ENCODE measurements at places on chromosomes 3 and 15.

GRCh38 chr15:46151786-46152185 is 517.0 kb downstream of the SQOR start:
- DNase-seq, result no peak

DNA sequence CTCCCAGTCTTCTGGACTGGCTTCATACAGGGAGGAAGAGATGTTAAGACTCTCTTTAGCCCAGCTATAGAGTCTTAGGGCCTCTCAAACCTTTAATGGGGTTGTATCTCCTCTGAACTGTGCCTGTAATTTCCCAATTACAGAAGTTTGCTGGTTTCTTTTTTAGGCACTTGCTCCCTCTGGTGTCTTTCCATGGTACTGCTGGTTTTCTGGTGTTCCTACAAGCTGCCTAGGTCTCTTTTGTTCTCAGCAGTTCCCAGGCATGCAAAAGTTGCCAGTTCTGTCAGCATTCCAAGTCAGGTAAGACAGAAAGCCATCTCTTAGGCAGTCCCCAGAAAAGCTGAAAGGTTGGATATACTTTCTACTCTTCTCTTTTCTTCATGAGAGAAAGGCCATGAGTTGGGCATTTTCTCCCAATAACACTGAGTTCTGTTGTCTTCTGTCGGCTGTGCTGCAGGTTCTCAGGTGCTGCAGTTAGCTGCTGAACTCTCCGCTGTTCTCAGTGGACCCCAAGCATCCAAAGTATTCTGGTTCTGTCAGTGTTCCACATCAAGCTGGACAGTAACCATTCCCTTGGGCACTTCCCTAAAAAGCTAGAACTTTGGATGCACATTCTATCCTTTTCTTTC is 54.4 kb upstream of the EHHADH start:
- no peak for DNase-seq

DNA sequence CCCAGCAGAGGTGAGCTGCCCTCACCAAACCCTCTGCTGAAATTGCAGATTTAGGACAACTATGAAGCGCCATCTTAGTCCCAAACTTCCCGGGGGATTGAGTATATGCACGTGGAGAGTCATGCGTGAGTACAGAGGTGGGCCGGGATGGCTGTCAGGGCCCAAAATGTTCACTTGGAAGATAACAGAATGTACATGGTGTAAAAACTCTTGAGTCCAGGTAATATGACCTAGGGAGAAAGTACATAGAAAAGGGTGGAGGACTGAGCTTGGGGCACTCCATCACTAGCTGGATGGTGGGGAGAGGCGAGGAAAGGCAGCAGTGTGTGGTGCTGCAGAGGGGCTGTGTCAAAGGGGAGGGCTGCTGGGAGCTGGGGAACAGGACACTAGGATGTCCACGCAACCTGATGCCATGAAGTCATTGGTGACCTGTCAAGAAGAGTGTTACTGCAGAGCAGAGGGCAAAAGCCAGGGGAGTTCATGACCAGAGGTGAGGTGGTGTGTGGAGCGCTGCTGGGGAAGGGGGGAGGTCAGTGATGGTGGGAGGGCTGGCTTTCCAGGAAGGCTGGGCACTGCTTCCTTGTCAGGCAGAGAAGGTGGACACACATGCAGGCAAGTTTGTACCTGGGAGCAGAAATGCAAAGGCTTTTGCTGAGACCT is 236.2 kb upstream of the LYSMD4 start:
- DNase-seq, result peak; percentile 5

DNA sequence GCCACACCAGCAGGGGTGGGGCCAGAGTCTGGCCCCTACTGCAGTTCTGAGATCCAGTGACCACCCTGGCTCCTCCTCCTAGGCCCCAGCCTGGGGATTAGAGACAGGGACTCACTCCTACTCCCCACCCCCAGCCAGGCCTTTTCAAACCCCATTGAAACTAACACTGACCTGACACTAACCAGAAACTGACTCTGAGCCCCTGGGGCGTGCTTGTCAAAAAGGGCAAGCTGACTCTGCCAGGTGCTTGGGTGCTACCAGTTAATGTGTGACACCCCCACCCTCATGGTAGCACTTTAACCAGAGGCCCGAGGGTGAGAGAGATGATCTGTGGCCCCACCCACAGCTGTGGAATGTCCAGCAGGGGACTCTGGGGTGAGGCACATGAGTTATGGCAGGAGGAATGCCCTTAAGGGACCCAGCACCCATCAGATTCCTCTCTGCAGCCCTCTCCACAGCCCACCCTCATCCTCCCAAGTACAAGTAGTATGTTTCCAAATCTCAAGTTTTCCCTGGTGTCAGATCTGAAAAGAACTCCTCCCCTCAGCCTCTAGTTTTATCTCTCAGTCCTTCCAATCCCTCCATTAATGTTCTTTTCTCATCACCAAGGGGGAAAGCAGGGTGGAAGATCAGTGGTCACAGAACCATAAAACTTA is 1.4 kb downstream of the PTH1R start:
- DNase-seq, result no peak

DNA sequence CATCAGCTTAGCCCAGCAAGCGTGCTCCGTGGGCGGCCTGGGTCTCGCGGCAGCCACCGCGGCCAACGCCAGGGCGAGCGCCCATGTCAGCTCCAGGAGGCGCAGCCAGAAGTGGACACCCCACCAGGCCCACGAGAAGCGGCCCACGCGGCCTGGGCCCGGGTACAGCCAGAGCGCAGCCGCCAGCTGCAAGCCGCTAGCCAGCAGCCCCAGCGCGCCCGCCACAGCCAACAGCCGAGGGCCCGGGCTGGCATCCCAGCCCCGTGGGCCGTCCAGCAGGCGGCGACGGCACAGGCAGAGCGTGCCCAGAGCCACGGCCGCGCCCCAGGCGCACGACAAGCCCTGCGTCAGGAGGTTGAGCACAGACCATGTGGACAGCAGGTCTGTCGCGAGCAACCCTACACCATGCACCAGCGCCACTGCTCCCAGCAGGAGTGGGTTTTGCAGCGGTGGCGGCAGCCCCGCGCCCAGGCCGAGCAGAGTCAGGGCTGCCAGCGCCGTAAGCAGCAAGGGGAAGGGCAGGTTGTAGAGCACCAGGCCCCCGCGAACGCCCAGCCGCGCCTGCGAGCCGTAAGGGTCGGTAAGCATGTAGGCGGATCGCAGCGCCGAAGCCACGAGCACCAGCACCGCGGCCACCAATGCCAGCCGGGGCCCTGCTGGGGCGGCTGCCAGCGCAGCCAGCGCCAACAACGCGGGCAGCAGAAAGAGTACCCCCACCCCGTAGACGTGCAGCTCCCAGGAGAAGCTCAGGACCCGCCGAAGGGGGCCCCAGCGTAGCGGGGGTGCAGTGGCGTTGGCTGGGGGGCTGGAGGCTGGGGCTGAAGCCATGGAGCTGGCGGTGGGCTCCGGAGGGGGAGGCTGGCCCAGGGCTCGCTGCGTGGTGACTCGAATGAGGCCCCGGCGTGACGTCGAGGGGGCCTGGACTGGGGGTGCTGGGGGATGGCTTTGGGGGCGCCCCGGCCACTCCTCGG is 4.9 kb downstream of the PRRT3 start:
- peak; percentile 78 for DNase-seq

- no peak for DNase-seq
These were observed 70.0 kb upstream of the HEG1 start for GRCh38 chr3:125125821-125126245.

GRCh38 chr3:184455991-184456390 is 76.1 kb downstream of the CHRD start:
- no peak for DNase-seq

DNA sequence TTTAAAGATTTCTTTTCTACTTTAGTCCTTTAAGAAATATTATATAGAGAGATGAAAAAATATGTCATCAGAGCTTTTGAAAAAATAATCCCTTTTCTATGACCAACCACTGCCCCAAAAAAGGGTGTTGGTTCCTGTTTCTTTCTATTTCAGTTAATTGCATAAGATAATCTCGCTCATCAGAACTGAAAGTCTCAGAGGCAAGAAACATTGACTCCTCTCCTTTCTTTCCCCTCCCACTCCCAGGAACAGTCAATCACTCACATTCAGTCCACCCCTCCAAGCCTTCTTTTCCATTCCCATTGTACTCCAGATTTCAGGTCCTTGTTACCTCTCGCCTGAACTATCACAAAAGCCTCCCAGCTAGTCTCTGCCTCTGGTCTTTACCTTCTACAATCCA is 153.7 kb upstream of the ABI3BP start:
- DNase-seq, result no peak

DNA sequence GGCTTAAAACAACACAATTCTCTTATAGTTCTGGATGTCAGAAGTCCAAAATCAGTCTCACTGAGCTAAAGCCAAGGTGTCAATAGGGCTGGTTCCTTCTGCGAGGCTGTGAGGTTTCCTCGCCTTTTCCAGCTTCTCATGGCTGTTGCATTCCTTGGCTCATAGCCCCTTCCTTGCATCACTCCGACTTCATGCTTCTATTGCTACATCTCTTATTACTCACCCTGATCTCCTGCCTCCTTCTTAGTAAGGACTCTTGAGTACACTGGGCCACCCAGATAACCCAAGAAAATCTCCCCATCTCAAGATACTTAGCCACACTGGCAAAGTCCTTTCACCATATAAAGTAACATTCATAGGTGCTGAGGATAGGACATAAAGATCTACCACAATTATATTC is 193.9 kb downstream of the ADAMTS17 start:
- DNase-seq, result no peak

DNA sequence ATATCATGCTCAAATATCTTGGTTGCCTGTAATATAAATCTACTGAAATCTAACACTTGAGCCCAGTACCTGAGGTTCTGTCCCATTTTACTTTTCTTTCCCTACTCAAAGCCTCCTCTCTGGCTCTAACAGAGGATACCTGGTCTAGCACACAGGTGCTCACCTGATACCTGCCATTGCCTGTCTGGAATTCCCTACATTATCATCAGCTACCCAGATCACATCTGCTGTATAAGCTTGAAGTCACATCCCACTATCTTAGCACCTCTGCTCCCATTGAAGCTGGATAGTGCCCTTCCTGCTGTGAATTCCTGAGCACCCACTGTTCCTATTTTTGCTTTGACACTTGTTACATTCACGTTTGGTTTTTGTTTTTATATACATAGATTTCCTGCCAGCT is 30.5 kb downstream of the GYG1 start:
- no peak for DNase-seq

DNA sequence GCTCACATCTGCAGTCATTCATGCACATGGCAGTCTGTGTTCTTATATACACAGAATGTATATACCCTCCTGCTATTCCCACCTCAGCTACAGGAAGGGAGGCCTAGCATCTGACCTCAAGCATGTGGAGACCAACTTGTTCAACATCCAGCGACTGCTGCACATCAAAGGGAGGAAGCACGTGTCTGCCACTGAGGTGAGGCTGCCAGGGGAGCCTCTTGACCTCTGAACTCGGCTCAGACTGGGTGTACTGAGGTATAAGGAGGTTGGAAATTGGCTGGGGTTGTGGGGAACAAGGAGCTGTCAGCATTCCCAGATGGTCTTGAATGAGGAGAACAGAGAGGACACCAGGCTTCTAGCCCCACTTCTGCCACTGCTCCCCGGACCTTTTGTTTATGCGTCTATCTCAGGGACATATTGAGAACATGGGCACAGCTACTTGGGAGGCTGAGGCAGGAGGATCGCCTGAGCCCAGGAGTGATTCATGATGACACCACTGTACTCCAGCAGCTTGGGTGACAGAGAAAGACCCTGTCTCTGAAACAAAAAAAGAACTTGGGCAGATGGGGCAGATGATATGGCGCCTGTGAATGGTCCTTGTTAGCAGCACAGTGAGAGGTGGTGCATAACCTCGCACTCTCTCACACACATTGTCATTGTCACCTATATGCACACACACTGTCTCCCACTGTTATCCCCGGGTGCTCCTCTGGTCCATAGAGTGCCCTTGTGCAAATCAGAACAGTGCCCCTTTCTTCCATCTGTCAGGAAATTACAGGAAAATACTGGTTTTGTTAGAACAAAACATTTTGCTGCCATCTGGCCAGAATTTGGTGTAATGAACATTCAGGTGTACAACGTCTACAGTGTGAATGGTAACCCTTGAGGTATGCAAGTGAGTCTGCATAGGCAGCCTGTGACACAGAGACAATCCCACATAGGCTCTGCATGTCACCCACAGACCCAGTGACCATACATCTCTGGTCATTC is 5.4 kb downstream of the VILL start:
- no peak for DNase-seq

DNA sequence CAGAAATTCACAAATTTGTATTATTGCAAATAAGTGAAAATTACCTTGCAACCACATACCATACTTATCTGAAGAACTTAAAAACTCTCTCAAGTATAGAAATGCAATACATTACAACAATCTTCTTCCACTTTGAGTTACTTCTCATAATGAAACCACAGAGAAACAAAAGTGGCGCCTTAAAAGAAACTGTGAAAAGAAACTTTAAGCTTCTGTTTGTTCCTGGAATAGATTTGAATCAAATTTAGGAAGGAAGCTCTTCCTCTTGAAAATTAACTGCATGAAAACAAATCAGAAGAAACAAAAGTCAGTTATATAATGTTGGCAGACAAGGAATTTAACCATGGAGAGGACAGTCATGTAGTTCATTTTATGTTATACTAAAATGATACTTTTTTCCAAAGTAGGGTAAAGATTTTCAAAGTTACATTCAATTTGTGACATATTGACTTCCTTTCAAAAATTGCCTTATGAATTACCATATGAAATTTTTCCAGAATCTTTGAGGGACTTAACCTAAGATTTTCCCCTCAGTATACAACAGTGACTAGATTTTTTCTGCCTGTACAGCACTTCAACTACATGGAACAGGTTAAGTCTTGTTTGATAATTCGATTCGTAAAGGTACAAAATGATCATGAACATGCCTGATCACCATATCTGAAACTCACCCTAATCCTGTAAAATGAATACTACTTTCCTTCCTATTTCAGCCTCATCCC is 57.6 kb upstream of the TNFSF10 start:
- no peak for DNase-seq

DNA sequence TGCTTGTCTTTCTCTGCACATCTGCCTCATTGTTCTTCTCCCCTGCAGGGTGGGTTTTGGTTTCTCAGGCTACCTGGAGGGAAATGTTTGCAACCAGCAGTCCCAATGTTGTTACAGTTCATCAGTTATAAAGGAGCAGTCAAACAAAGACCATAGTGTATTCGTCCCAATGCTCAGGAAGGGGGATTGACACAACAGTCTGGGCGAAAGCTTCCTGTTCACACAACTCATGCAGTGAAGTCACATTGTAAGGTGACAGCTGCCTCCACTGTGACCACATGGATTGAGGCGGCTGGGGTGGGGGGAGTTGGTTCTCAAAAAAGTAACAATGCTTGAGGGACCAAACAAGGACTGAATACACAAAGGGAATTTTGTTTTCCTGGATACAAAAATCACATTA is 28.8 kb upstream of the TF start:
- DNase-seq, result no peak

- no peak for DNase-seq
These were observed 48.9 kb downstream of the GRK7 start for GRCh38 chr3:141812084-141812483.

All from left colon (tissue), 2 donors.